Muscle of leg (tissue), 16 donors: ENCODE measurements at places on chromosomes 7 and 10.
A peak's percentile ranks its signal among the peaks of the same experiment; 100 is the strongest.

DNA sequence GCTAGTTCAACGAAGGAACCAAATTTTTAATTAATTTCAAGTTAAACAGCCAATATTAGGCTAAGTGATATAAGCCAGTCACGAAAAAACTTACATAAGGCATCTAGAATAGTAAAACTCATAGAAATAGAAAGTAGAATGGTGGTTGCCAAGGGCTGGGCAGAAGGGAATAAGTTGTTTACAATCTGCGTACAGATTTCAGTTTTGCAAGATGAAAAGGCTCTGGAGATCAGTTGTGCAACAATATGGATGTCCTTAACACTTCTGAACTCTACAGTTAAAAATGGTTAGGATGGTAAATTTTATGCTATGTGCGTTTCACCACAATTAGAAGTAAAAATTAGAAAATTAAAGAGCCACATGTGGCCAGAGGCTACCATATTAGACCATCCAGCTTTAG, 13.3 kb downstream of the SCRN1 start:
- peak; percentile 69 for DNase-seq

DNA sequence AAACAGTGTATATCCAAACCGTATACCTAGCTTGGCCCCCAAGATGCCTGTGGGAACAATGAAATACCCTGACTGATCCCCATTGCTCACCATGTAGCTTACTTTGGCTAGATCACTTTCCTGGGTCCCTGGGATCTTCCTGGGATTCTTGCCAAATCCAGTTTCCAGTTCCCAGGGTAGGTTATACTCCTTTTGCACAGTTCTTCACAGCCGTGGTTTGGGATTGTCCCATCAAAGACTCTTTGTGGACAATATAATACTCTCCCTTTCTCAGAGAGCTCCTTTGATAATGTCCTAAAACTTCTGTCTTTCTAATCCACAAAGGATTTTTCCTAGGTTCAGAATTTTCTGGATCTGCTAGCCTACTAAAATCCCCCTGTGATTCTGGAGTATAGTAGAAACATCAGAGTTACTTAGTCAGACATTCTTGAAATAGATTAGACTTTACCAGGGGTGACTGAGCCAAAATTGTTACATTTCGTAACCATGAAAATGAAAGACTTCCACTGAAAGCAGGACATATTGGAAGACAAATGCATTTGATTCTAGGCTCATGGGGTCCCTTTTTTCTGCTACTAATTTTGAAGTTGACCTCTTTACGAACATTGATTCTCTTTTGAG, 388.3 kb upstream of the ETV1 start:
- DNase-seq, result peak; percentile 22

GRCh38 chr7:21548491-21548890, 5.7 kb downstream of the DNAH11 start:
- DNase-seq, result no peak

GRCh38 chr7:2553831-2554581, 1.3 kb downstream of the BRAT1 start:
- no peak for DNase-seq

- DNase-seq, result no peak
Observed at GRCh38 chr7:65509368-65510186, 135.9 kb downstream of the ZNF92 start.

GRCh38 chr7:37999673-38000072, 79.2 kb downstream of the EPDR1 start:
- DNase-seq, result no peak

DNA sequence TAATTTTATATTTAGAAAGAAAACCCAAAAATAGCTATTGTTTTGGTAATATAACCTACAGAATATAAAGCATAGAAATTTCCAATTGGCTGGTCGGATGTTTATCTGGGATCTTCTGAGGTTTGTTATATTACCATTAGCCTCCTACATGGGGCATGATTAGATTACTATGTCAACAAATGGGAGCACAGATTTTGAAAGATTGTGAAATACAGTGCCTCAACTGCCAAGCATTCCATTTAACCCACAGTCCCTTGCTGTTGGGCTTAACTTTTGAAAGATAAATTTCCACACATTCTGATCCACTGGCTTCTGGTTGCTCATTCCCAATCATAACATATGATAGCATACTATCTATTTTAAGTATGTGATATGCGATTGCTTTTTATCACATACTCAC, 455.4 kb upstream of the C7orf33 start:
- DNase-seq, result no peak

GRCh38 chr7:151438864-151439601, 908 bp downstream of the CRYGN start:
- no peak for DNase-seq

DNA sequence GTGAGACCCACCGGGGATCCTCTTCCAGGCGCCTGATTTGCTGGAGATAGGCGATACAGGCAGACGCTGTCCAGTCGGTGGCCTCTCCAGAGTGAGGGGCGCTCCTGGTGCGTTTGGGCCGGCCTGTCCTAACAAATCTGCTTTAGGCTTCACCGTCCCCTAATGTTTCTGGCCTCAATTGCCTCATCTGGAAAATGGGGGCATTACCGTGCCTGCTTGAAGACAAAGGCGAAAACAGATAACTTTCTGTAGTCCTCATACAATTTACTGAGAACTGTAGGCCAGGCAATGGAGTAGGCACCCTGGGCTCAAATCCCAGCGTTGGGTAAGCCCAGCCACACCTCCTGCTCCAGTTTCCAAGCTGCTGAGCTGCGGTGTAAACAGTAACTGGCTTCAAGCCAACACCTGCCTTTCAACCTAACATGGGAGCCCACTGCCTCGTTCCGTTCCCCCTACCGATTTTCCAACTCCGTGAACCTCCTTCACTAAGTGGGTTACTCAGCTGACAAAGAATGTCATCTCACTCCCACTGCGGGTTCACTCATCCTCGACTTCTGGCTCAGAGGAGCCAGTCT, 589 bp upstream of the ZFAND4 start:
- DNase-seq, result peak; percentile 48

DNA sequence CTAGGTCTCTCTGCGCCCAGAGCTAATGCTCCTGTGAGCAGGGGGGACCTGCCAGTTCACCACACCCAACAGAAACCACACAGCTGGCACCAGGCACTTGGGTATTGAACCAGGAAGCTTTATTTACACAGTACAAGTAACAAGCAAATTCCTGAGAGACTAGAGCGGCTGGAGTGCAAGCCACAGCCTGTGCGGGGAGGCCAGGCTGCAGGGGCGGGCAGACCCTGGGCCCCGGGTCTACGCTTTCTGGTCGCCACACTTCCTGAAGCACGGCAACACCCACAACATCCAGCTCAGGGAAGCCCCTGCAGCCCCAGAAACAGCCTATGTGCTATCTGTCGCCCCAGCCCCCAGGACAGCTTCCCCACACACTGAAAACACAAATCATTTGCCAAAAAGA, 125.0 kb downstream of the FAM53B start:
- no peak for DNase-seq

DNA sequence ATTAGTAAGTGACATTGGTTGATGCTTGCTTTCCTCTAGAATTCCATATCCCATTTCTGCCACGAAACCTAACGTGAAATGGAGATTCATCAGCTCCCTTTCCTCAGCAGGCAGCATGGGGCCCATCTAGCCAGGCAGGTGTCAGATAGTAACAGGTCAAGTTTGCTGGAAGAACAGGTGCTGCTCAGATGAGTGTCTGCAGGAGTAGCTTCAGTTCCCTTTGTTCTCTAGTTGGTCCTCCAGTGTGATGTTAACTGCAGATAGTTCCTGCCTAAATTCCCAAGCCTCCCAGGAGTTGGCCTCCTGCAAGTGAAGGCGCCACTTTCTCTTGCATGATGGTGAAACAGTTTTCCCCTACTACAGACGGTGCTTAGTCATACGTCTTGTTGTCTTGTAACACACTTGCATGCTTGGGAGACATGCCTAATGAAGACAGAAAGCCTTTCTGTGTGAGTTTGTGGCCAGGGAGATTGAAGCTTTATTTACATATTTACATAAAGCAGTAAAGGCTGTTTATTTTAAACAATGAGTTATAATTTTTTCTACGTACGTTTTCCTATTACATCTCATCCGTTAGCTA, 175.4 kb downstream of the CHN2 start:
- DNase-seq, result no peak
